ENCODE measurements at places on chromosomes 4 and X. TPM values are rescaled to one million over a fixed set of nuclear protein-coding genes. Genes with fewer than 3 reads are reported as not detected.

The PAK3 gene
- 1.5 TPM for total RNA-seq

DNA sequence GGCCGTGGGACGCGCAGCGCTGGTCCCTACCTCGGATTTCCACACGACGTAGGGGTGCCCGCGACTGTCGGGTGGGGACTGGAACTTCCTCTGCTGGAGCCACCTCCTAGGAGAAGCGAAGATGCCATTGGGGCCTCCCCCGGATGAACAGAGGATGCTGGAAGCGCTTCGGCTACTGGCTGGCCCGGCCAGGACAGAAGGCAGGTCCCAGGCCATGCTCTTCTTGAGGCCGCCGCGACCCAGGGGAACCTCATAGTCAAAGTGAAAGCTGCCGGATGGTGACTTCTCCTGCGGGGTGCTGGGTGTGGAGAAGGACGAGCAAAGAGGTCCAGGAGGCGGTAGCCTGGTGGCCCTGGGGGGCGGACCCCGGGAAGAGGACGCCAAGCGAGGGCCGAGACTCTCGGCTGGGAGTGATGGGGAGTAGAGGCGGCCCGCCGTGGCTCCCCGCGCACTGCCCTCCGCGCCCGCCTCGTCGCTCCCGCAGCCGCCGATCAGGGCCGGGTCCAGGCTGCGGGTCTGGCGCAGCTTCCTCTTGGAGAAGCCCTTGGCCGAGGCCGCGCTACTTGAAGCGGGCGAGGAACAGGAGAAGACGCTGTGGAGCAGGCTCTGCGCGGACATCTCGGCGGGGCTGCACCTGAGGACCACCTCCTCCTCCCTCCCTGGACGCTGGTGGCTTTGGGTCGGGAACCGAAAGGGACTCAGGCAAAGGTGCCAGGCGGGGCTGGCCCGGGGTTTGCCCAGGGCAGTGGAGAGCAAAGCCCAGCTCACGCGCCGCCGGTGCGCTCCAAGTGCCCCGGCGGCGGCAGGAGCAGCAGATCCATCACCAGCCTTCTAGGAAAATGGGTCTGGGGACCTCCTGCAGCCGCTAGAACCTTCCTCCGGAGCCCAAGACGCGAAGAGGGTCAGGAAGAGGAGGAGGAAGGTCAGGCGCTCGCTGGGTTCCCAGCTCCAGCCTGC lies 1.2 kb downstream of the ARHGAP6 start:
- DNase-seq, result no peak

GRCh38 chr4:7821245-7822136 lies 118.2 kb downstream of the AFAP1 start:
- no peak for DNase-seq

DNA sequence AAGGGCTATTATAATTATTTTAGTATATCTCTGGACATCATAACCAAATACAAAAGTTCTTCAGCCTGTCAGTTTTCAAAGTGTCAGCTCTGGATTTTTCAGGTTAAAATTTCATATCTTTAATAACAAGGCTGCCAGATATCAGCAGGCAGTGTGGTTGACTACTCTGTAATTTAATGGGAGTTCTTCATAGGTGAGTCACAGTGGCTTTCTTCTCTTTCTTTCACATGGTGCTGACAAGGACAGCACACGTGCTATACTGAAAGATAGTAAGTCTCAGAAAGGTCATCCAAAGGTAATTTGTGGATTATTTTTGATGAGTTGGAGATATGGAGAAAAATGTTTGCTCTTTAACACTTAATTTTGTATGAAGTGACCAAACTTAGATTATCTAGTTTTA lies 43.2 kb downstream of the GALNT7 start:
- DNase-seq, result no peak

DNA sequence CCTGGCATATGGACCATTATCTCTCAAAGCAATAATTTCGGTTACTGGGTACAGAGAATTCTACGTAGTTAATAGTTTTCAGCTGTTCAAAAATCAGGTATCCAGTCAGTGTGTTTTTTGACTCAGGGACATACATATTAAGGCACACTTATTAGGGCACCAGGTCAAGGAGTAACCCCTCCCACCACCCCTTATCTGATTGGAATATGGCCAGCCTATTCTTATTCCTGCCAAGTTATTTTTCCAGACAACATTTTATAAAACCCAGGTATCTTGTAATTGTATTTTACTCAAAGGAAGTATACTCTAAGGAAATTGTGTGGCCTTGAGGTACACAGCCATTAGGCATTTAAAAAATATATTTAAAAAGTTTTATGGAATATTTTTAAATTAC lies 4.3 kb downstream of the ZFX start:
- no peak for DNase-seq

DNA sequence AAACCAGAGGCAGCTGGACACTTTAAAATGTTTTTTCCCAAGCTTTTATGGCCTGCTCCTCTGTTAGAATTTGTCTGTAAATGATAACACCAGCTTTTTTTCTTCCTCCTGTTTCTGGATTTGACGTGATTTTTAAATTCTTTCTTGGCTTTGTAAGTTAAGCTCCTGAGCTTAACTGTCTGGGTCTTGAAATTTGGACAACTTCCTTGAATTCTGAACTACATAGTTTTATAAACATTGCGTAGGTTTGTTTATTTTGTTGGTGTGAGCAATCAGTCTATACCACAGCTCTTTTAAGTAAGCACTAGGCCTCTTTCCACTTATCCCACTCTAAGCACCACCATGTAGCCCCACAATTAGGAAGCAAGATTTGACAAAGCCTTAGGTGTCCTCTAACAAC lies 144.4 kb upstream of the GUCY1A1 start:
- DNase-seq, result no peak

- DNase-seq, result no peak
Observed at GRCh38 chr4:4735136-4735750, 124.2 kb upstream of the MSX1 start.

The MSANTD1 gene
- total RNA-seq, result 1.1 TPM

GRCh38 chr4:185867770-185868169 lies 55.8 kb upstream of the SORBS2 start:
- DNase-seq, result no peak

DNA sequence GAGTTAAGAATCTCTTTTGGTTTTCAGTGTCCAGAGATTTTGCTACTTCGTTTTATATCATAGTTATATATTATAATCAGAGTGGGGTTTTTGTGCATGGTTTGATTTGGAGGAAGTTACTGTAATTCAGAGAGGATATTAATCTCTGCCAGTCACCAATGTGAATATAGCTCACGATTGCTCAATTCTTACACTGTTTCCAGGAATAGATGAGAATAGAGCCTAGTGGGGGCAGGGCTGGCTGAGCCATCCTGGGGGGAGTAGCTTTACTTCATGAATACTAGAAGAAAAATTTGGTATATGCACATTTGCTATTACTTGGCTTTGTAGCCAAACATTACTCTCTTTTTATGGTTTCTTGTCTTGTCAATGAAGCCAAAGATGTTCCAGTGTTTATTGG lies 60.9 kb upstream of the TRPC3 start:
- no peak for DNase-seq

The FRAS1 gene
- total RNA-seq, result 4.3 TPM

DNA sequence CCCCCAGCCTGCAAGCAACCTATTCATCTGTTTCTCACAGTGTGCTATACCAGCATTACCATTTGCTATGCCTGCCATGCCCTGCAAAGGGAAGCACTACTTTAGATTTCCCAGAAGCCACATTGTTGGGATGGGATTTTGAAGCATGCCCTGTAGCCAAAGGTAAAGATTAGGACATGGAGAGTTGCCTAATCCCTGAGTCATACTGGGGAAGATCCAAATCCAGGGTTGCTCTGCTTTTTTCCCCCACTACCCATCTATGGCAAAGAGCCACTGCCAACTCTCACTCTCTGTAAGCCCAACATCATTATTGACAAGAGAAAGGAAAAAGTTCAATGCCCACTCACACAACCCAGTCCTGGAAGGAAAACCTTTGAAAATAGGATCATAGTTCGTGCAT lies 36.7 kb upstream of the TMEM164 start:
- DNase-seq, result no peak

The MAGEA9B gene
- total RNA-seq, result not detected
